Stimulated activated CD4-positive, alpha-beta T cell treated with anti-CD3 and anti-CD28 coated beads, Interleukin-2, amount 100 ng/mL, for 48 hours (primary cell): ENCODE measurements at places on chromosomes 4 and X.
A peak's percentile ranks its signal among the peaks of the same experiment; 100 is the strongest.

- no peak for DNase-seq
Observed at GRCh38 chr4:121094297-121094966, 22.1 kb upstream of the NDNF start.

DNA sequence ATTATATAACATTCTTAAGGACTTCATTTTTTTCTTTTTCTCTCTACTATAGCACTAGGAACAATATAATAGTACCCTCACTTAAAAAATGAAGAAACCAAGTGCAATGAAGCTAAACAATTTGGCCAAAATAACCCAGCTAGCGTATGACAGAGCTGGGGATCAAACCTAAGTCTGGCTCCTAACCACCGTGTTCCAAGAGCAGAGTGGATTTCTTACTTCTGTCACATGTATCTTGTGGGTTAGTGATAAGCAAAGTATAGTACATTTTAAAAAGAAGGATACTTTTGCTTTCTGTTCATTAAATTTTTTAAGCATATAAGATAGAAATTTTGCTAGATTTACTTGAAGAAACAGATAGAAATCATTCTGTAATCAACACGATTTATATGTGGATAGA lies 11.5 kb downstream of the LIMCH1 start:
- no peak for DNase-seq

- DNase-seq, result peak; percentile 51
Observed at GRCh38 chrX:39772057-39772832, 325.5 kb downstream of the BCOR start.

DNA sequence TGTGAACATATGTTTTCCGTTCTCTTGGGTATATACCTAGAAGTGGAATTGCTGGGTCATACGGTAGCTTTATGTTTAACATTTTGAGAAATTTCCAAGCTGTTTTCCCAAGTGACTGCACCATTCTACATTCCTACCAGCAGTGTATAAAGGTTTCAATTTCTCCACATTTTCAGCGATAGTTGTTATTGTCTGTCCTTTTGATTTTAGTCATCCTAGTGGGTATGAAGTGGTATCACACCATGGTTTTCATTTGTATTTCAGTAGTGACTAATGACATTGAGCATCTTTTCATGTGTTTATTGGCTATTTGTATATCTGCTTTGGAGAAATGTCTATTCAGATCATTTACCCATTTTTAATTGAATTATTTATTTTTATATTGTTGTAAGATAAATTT lies 2.4 kb downstream of the PPEF1 start:
- no peak for DNase-seq

GRCh38 chrX:80573275-80573674 lies 153.0 kb downstream of the TENT5D start:
- DNase-seq, result no peak

DNA sequence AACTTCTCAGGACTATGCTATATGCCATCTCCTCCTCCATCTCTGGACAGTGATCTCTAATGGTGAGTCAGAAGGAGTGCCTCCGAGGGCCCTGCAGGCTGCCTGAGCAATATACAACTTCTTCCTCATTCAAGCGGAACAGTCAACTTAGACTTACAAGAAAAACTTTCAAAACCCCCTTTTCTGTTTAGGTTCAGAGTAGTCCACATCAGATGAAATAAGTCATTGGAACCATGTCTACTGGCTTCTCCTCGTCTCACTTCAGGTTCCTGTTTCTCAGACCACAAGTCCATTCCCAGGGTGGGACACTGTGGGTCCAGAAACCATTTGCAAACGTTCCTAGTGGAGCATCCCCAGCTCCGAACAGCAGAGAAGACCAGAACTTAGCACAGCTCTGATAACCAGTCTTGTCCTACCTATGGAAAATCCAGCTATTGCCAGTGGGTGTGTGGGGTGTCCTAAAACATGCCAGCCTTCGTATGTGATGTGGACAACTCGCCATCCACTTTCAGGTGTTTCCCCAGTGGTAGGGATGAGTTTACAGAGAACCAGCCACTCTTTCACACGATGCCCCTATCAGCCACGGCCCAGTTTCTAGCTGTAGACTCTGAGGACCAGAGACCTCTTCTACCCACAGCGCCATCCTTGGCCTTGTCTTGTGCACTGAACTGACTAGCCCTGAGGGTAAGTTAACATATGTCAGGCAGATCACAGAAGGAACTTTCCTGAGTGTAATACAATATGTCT lies 32.7 kb upstream of the NKRF start:
- no peak for DNase-seq

GRCh38 chr4:169341490-169341889 lies 70.7 kb upstream of the SH3RF1 start:
- no peak for DNase-seq

- DNase-seq, result no peak
Observed at GRCh38 chr4:75722417-75722816, 2.0 kb upstream of the USO1 start.

- peak; percentile 17 for DNase-seq
Observed at GRCh38 chrX:16484338-16484737, 165.6 kb upstream of the S100G start.

DNA sequence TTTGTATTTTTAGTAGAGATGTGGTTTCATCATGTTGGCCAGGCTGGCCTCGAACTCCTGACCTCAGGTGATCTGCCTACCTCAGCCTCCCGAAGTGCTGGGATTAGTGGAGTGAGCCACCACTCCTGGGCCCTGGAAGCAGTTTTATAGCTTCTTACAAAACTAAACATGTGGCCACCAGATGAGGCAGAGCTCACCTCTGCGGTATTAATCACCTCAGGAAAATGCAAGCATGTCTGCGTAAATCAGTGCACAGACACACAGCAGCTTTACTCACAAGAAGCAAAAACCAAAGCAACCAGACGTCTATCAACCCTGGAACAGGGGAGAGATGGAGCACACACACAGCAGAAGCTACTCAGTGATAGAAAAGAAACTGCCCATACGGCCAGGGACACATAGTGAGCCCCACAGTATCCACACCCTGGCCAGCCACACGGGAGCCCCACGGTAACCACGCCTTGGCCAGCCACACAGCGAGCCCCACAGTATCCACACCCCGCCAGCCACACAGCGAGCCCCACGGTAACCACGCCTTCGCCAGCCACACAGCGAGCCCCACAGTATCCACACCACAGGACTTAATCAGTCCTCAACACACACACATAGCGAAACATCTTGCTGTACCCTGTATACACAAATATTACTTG lies 30.2 kb downstream of the PPP2R3B start:
- DNase-seq, result no peak

- DNase-seq, result no peak
Observed at GRCh38 chr4:143396695-143397094, 60.0 kb downstream of the GAB1 start.

DNA sequence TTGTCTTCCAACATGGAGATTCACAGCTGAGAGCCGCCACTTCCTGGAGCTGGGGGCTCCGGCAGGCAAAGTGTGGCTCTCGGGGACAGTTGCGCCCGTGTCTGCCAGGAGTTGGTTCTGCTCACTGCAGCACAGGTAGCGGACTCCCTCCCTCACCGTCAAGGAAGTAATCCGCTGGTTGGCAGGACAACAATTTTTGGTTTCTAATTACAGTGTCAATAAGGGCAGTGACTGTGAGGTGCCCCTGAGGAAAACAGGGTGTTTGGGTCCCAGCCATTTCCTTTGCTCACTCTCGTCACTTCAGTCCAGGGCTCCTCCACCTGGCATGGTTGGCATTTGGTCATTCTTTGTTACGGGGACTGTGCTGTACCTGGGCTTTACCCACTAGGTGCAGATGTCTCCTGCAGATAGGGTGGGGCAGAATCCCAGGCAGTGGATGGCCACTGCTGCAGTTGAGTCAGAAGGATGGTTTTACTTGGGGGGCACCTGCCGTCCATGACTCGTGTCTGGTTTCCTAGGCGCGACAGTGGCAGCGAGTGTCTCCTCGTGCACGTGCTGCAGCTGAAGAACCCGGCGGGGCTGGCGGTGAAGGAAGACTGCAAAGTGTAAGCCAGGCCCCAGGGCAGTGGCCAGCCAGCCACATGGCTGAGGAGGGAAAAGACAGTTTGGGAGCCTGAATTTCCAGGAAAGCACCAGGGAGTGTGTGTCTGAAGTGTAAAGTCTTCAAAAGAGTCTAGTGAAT lies 32.1 kb upstream of the CLCN4 start:
- DNase-seq, result no peak

GRCh38 chr4:124530464-124531077 lies 182.0 kb downstream of the ANKRD50 start:
- no peak for DNase-seq

DNA sequence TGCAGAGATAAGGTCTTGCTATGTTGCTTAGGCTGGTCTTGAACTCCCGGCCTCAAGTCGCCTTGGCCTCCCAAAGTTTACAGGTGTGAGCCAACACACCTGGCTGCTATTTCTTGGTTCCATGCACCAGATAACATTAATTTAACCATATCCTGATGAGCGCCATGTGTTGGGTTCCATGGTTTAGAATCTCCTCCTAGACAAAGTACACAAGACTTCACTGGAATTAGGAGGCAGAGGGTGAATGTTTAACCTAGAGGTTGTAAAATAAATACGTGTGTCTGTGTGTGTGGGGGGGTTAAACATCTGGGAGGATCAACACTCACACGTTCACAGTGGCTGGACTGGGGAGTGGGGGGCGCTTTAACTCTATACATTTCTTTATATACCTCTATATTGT lies 32.4 kb upstream of the SORCS2 start:
- DNase-seq, result no peak

- peak; percentile 63 for DNase-seq
Observed at GRCh38 chr4:145609481-145610427, 9.4 kb upstream of the MMAA start.

GRCh38 chr4:56082829-56083228 lies 134.1 kb downstream of the CEP135 start:
- no peak for DNase-seq

DNA sequence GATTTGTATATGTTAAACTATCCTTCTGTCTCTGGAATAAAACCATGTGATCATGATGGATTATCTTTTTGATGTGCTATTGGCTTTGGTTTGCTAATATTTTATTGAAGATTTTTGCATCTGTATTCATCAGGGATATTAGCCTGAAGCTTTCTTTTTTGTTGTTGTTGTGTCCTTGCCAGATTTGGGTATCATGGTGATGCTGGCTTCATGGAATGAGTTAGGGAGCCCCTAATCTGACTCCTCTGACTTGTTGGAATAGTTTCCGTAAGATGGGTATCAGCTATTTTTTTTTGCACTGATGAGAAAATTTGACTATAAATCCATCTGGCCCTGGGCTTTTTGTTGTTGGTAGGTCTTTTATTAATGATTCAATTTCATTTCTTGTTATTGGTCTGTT lies 45.7 kb downstream of the ATP10D start:
- no peak for DNase-seq

DNA sequence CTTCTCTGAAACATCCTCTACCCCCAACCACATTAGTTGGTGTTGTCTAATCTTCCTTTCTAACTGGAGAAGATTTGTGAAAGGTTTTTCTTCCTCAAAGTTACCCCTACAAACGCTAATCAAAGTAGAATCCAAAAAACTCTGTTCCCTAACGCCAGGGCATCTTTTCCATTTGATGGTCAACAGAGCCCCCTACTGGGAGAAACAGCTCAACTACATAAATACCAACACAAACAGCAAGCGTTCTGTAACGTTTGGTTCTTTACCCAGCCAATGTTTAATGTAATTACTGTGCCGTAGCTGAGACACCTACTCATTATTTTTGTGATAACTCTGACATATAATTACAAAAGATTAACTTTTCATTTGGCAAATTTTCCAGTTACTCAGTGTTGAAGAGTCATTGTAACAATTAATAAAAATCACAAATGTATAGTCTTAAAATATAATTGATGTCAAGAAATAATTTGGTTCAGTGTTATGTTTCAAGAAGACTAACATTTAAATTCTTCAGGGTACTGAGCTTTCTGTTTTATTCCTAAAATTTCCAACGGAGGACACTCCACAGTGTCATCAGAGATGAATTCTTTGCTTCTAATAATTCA lies 94.9 kb upstream of the TBC1D9 start:
- DNase-seq, result peak; percentile 2

- no peak for DNase-seq
Observed at GRCh38 chr4:183548306-183548705, 43.4 kb downstream of the ING2 start.

DNA sequence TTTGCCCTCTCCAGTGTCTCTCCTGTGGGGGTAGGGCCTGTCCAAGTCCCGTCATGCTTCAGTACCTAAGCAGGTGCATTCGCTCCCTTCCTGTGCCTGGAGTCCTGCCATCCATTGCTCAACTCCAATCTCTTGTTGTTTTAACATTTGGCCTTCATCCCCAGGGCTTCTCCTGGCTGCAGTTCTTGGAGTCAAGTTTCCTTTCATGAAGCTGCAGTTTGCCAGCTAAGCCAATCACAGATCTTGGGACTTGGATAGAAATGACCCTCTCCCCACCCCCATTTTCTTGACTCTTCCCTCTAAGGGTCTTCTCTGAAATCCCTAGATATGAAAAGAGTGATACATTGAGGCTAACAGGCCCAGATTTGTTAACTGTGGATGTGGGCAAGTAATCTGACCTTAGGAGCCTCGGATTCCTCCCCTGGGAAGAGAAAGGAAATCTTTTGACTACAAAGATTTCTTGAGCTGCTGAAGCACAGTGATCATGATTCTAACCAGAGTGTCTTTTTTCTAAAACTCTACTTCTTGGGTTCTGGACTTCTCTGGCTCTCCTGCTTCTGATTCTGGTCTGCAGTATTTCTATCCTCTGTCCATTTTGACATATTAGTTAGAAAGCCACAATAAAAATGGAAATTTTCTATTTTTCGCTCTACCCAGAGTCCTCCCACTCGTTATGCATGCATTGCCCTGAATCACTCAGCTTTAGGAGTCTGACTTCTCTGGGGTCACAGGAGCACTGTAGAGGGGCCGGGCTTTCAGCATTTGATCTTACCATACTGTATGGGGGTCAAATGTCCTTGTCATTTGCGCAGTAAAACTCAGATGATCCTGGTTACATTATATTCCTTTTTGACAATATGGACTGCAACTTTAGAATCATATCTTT lies 61.0 kb downstream of the CHRNA9 start:
- DNase-seq, result no peak

DNA sequence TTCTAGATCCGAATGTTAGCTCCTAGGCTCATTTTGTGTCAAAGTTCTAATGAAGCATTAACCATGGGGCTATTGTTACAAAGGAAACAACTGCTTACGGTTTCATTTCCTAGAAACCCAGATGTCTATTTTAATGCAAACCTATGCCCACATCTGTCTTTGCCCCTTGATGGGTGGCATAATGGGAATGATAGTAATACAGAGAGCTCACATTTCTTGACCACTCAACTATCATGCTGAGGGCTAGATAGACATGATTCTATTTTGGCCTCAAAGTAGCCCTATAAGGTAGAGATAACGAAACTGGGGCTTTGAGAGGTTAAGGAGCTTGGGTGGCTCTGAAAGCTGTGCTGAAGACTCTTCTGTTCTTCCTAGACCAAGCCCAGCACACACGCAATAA lies 1.9 kb downstream of the TLR7 start:
- no peak for DNase-seq

GRCh38 chr4:37662861-37663390 lies 23.2 kb downstream of the RELL1 start:
- DNase-seq, result no peak

GRCh38 chrX:136031626-136032025 lies 46.4 kb downstream of the SLC9A6 start:
- no peak for DNase-seq
